ENCODE measurements at places on chromosomes 16 and 17.

GRCh38 chr16:87850009-87851006, 19.0 kb downstream of the SLC7A5 start:
- DNase-seq: no peak

- no peak for DNase-seq
These were observed 4.3 kb upstream of the SETD6 start for GRCh38 chr16:58510776-58511628.

DNA sequence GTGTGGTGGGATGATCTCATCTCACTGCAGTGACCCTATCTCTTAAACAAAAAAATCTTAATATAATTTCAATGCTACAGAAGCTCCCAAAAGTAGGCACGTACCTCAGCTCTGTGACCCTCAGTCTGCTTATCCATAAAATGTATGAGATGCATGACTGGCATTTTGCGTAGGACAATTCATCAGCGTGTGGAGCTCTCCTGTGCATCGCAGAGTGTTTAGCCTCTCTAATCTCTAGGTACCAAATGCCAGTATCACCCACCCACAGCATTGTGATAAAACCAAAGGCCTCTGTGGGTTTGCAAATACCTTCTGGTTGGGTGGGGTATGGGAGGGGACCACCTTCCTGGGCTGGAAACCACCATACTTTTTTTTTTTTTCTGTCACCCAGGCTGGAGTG, 19.0 kb upstream of the TUBG2 start:
- no peak for DNase-seq

- DNase-seq: peak; percentile 98
These were observed 63.3 kb downstream of the TUBD1 start for GRCh38 chr17:59829217-59830006.

- DNase-seq: no peak
These were observed 481.8 kb downstream of the XYLT1 start for GRCh38 chr16:16988963-16989362.

GRCh38 chr16:84753412-84754326, 53.9 kb downstream of the USP10 start:
- DNase-seq: no peak

GRCh38 chr17:77709594-77709993, 248.9 kb upstream of the TNRC6C start:
- no peak for DNase-seq

DNA sequence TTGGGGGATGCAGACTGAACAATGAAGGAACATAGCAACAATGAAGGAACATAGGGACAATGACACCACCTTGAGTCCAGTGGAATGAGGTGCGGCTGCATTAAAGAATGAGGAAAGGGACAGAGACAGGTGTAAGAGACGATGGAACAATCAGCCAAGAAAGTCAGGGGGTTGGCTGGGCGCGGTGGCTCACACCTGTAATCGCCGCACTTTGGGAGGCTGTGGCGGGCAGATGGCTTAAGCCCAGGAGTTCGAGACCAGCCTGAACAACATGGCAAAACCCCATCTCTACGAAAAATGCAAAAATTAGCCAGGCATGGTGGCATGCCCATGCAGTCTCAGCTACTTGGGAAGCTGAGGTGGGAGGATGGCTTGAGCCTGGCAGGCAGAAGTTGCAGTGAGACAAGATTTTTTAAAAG, 13.6 kb upstream of the CBFB start:
- DNase-seq: no peak

DNA sequence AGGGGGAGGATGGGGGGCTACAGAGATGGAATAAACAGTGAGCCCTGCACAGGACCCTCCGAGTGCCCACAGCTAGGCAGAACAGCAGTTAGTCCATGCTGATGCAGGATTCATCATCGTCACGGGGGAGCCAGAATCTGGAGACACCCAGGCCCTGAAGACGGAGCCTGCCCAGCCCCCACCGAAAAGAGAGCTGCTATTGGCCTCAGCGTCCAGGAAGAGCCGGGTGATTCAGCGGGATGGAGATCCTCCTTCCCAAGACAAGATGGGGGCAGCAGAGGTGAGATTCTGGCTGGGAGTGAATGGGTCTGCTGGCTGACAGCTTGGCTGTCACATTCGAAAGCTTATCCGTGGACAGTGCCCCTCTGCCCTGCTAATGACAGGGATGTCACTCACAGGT, 133.6 kb upstream of the CRHR1 start:
- no peak for DNase-seq

- DNase-seq: no peak
These were observed 388.5 kb downstream of the CNTNAP4 start for GRCh38 chr16:76665571-76666275.

GRCh38 chr17:45834471-45835396, 9.9 kb upstream of the SPPL2C start:
- no peak for DNase-seq

DNA sequence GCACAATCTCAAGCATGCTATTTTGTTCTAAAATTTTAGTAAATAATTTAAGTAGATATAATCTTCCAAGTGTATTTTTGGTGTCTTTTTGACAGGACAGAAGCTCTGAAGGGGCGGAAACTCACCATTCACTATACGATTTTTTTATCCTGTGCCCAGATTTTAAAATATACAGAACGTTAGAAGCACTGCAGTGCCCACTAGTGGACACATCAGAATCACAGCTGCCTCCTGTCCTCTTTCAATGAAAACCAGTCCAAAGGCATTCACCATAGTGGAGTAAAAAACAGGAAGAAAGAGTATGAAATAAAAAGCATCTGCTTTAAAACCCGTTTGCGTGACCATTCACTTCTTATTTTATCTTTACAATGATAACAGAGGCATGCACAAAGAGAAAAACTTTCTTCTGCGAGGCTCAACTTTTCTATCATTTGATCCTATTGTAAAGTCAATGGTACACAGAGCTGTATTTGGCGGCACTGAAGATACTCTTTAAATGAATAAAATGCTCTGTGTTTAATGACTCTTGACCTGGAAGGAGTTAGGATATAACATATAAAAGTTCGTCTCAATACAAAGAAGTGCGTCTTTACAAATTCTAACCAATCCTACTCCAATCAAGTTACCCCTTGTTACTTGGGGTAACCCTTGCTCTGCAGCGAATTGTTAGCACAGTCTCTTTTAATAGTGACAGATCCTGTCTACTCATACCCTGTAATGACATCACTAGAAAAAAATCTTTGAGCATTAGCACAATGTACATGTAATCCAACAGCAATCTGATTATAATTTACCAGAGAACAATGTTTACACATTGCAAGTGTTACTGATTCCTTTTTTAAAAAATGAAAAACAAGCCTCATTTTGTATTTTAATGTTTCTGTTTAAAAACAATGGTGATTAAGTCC, 339.8 kb upstream of the PSMD7 start:
- DNase-seq: peak; percentile 49

- DNase-seq: no peak
These were observed 151.3 kb downstream of the C16orf78 start for GRCh38 chr16:49524947-49525315.

GRCh38 chr17:82765371-82765770, 13.5 kb downstream of the TBCD start:
- DNase-seq: no peak

DNA sequence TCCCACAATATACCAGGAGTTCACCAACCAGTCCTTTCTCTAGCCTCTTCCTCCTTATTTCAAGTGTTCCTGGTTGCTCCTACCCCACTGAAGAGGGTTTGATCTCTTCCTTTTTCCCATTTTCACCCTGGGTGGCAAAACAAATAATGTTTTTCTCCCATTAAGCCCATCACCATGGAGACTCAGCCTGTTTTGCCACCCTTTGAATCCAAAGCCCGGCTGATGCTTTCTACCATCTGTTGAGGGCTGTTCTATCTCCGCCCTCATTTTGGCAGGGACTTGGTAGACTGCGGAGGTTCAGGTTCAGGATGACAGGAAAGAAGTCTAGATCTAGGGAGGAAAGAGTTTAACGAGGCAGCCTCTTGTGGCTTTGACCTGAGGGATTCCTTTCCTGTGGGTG, 2.6 kb downstream of the DNAH2 start:
- DNase-seq: no peak

DNA sequence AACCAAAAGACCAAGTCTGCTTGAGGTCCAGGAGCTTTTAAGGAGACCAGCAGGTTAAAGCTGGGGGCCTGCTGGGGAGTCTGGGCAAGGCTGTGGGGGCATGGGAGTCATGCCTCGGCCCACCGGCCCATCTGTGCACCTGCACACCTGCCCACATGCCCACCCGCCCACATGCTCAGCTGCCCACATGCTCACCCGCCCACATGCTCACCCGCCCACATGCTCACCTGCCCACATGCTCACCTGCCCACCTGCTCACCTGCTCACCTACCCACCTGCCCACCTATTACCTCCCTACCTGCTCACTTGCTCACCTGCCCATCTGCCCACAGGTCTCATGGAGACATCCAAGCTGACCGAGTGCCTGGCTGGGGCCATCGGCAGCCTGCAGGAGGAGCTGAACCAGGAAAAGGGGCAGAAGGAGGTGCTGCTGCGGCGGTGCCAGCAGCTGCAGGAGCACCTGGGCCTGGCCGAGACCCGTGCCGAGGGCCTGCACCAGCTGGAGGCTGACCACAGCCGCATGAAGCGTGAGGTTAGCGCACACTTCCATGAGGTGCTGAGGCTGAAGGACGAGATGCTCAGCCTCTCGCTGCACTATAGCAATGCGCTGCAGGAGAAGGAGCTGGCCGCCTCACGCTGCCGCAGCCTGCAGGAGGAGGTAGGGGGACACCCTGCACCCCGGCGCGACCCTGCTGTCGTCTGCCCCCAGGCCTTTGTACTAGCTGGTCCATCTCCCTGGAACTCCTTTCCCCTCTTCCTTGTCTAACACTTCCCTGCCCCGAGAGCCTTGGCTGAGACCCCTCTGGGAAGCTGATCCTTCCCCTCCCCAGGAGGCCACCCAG, 14.0 kb downstream of the CARD14 start:
- no peak for DNase-seq

- DNase-seq: no peak
These were observed 151.2 kb downstream of the CCDC182 start for GRCh38 chr17:57593739-57594462.
